Glutamatergic neuron (in vitro differentiated cells): ENCODE measurements at places on chromosomes 12 and 14.
A peak's percentile ranks its signal among the peaks of the same experiment; 100 is the strongest.

- peak; percentile 90 for DNase-seq
These were observed 12.9 kb upstream of the NEMF start for GRCh38 chr14:49865431-49865859.

- peak; percentile 69 for DNase-seq
These were observed 986.3 kb upstream of the TMEM132C start for GRCh38 chr12:127280393-127281275.

- DNase-seq = no peak
These were observed 1330.1 kb upstream of the USP15 start for GRCh38 chr12:60930151-60930550.

DNA sequence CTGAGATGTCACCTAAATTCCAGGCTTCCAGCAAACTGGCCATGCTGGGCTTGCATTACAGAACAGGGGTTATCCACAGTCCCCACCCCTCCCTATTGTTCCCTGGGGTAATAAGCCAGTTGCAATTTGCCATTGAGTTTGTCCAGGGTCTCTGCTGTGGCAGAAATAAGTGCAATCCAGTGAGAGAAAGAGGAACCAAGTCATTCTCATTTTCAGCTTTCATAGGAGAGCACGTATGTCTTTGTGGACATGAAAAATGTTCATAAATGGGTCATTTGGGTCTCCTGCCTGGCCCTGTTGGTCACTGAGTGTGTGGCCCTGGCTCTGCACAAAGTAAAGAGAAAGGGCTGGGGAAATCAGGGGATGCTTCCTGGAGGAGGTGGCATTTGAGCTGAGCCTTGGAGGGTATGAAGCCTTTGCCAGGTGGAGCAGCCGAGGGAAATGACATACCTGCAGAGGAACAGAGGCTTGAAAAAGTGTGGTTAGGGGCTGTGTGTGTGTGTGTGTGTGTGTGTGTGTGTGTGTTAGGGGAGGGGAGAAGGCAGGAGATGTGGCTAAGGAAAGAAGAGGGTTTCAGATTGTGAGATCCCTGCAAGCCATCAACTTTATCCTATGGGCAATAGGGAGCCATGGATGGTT, 29.3 kb downstream of the CMKLR1 start:
- no peak for DNase-seq

DNA sequence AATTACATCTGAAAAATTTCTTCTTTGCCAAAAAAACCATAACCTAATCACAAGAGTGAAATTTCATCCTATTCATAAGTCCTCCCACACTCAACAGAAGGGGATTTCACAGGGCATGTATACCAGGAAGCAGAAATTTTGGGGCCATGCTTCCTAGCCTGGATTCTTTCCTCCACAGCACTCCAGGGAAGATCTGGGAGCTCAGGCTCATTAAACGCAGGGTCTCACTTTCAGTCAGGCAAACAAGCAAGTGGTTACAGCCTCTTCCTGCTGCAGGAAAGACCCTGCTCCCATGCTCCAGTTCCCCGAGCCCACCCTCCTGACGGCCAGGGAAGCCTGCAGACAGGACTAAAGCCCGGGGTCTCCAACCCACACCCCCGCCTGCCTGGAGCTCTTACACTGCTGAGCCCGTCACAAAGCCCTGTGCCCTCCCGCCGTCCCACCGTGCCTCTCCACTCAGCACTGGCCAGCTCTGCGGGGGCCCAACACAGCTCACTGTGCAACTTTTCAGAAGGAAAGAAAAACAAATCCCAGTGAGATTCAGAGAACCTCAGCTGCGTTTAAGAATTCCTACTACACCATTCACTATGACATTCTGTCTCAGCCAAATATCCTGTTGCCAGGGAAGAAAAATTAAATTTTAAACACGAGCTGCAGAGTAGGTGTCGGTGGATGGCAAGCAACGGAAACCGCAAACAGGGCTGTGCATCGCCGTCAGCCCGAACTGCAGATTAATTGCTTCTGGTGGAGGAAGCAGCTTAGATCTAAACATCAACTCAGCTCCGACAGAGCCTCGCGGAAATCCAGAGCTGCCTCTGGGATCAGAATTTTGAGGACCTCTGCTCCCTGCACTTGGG, 106.7 kb upstream of the SFSWAP start:
- no peak for DNase-seq

DNA sequence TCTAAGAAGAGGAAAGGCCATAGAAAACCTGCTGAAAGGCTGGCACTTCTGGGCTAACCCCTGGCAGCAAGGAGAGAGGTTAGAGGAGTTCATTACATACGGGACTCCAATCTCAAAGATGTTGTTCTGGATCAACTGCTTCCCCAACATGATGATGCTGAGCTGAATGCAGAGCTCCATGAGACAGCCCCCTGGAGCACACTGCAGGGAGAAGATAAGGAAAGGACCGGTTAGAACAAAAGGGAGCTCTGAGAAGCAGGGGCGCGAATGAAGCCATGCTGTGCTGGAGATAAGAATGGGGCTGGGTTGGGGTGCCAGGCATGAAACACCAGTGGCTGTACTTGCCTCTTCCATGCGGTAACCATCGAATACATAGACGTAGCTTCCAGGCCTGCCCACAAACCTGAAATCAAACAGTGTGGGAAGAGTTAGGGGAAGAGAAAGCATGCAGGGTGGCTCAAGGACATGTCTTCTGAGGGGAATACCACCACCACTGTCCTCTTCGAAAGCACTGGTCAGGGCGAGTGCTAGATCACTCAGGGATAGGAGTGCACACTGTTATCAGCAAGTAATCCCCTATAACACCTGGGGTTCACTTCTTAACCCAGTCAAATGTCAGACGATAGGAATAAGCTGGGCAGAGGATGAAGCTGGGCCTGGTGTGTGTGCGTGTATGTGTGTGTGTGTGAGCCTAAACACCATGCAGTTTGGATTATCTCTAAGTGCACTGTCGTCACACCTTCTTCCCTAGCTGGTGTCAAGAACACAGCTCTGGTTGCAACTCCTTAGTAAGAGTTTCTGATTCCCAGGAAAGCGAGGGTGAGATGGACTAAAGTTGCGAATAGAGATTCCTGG, 180.9 kb downstream of the NTF3 start:
- no peak for DNase-seq

- DNase-seq = peak; percentile 86
These were observed 467 bp upstream of the JAG2 start for GRCh38 chr14:105168979-105169507.

DNA sequence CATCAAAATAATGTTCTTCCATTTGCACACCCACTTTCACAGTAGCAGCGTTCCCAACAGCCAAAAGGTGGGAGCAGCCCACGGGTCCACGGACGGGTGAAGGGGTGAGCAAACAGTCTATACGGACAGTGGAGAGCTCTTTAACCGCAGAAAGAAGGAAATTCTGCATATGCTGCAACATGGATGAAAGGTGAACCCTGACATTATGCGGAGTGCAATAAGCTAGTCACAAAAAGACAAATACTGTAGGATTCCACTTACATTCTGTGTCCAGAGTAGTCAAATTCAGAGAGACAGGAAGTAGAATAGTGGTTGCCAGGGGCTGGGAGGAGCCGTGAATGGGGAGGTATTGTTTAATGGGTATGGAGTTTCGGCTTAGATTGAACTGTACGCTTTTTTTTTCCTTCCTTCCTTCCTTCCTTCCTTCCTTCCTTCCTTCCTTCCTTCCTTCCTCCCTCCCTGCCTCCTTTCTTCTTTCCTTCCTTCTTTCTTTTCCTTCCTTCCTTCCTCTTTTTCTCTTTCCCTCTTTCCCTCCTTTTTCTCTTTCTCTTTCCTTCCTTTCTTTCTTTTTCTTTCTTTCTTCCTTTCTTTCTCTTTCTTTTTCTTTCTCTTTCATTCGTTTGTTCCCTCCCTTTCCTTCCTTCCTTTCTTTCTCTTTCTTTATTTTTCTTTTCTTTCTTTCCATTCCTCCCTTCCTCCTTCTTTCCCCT, 15.8 kb upstream of the ANKRD9 start:
- no peak for DNase-seq

DNA sequence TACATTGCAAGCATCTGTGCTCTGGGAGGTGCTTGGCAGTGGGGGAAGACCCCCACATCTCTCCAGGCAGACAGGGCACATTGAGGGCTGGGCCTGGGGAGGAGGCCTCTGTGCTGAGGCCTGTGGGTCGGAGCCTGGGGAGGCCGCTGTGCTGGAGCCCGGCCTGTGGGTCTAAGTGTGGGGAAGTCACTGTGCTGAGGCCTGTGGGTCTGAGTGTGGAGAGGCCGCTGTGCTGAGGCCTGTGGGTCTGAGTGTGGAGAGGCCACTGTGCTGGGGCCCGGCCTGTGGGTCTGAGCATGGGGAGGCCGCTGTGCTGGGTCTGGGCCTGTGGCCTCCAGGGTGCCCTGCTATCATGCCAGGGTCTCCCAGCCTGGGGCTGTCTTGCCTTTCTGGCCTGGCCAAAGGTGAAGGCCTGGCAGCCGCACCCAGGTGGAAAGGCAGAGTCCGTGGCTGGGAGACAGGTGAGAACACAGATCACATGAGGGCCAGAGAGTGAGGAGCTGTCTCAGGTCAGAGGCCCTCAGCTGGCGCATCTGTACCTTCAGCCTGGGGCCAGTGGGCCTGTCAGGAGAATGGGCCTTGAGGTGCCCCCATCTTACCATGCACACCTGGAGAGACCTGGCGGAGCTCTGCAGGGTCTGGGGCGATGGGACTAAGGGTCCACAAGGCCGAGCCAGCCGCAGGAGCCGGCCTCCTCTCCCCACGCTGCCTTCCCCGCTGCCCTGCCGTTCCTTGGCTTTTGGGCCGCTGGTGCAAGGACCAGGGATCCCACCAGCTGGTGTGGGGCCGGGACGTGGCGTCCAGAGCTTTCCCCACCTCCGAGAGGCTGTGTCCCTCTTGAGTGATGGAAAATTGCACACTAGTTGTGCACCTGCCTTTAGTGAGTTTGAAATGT, 18.6 kb upstream of the CRIP2 start:
- peak; percentile 8 for DNase-seq

GRCh38 chr12:3145033-3145432, 67.9 kb downstream of the TSPAN9 start:
- DNase-seq = no peak

GRCh38 chr14:73889376-73889775, 2.7 kb downstream of the ZNF410 start:
- DNase-seq = no peak

DNA sequence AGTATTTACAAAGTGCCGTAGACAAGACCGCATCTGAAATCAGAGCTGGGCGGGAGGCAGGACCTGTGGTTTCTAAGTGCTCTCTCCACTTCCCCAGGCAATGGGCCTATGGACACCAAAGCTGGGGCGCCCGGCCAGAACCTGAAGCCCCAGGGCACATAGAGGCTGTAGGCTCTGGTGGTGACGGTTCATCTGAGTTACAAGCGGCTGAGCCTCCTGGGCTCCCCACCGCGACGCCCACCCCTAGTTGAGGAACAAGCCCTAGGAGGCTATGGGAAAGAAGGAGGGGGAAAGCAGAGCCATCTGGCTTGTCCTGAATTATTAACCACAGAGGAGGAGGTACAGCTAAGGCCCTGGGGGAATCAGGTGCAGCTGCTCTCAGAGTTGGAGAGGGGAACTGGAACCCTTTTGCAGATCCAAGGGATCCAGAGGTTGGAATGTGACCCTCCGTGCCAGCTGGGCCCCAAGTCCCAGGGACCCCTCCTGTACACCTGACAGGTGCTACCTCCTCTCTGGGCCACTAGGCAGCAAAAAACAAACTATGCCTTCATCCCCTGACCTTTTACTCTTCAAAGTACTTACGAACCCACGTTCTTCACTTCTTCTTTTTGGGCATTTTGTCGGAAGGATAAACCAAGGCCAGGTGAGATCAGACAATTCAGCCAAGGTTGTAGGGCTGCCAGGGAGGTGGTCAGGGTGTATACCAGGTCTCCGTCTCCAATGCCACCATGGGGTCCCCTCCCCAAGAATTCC, 77.2 kb downstream of the ARL6IP4 start:
- DNase-seq = peak; percentile 44

DNA sequence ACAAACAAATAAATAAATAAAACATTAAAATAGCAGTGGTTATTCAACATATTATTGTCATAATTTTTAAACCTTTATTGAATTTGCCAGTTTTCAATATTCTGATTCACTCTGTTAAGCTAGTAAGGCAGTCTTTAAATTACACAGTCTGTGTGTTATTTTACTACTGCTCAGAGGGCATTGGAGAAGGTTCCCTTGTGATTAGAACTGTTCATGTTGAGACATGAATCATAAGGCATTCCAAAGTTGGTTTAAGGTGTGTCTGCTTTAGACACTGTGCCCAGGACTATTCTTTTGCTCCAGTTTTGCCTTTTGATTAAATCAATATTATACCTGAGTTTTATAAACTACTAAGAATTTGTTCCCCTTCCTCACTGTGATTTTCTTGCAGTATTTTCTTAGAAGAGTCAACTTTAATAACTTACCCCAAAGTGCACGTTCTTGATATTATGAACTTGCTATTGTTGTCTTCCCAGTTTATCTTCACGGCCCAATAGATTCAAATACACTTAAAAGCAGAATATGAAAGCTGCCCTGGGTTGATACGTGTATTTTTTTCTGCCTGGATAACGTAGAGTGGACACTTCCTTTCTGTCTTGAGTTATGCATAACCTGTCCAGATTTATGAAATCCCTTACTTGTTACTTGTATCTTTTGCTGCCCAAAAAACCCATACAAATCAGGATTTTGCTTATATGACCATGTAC, 105.3 kb upstream of the BCAT1 start:
- no peak for DNase-seq

GRCh38 chr14:75561013-75561432, 17.4 kb upstream of the FLVCR2 start:
- peak; percentile 79 for DNase-seq

- DNase-seq = no peak
These were observed 89.0 kb downstream of the SCARB1 start for GRCh38 chr12:124774462-124775167.

GRCh38 chr12:64757771-64758170, 1.4 kb downstream of the GNS start:
- no peak for DNase-seq

DNA sequence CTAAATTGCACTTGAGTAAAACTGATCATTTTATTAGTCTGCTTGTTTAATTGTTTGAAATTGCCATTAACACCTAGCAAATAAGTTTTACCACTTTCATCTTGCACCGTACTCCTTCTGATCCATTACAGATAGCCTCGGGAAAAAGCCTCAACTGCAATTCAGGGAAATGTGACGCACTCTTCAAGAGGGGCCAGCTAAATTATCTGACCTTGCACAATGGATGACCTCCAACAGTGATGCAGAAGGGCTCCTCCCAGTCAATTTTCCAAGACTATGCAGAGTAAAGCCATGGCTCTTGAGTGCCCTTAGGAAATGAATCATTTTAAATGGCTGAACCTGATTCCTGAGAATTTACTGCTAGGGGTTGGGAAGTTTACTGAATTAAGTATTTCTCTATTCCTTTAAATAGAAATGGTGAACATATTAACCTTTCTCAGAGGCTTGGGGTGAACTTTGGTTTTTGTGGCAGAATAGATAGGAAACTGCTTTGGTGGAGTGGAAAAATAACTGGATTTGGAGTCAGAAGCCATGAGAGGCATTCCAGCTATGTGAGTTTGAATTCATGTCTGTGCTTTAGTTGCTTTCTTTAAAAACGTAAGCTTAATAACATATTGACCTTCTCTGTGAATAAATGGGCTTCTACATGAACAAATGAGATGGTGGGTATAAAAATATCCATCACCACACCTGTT, 64.8 kb upstream of the OVCH1 start:
- no peak for DNase-seq

- DNase-seq = no peak
These were observed 136.5 kb upstream of the VRK1 start for GRCh38 chr14:96660667-96661066.
